ENCODE measurements at places on chromosomes 6 and 20. TPM values are rescaled to one million over a fixed set of nuclear protein-coding genes. Genes with fewer than 3 reads are reported as not detected.

Gene TMEM170B
- total RNA-seq = 4.4 TPM

Gene BANF2
- not detected for total RNA-seq

Gene C20orf202
- total RNA-seq = 0.12 TPM

Gene SNAI1
- total RNA-seq = 0.11 TPM

Gene MAFB
- 0.33 TPM for total RNA-seq

Gene MEP1A
- total RNA-seq = not detected

Gene DHX16
- total RNA-seq = 39.2 TPM

Gene FAM83C
- total RNA-seq = not detected

Gene SMLR1
- not detected for total RNA-seq

Gene LINC00237
- total RNA-seq = not detected

Gene TCF15
- not detected for total RNA-seq

Gene MRPS26
- 41.9 TPM for total RNA-seq

Gene LHFPL5
- total RNA-seq = not detected

Gene PROKR2
- not detected for total RNA-seq

Gene NR2E1
- total RNA-seq = not detected
